ENCODE measurements at places on chromosomes 1 and 21.

DNA sequence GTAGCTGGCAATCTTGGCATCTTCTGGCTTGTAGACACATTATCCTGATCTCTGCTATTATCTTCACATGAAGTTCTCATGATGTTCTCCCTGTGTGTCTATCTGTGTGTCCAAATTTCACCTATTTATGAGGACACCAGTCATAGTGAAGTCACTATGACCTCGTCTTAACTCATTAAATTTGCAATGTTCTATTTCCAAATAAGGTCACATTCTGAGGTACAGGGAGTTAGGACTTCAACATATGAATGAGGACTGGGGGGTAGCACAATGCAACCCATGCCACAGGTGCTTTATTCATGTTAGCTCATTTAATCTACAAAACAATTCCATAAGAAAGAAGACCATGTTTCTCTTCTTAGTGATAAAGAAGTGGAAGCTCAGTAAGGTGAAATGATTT is 206.2 kb upstream of the C8B start:
- no peak for DNase-seq

DNA sequence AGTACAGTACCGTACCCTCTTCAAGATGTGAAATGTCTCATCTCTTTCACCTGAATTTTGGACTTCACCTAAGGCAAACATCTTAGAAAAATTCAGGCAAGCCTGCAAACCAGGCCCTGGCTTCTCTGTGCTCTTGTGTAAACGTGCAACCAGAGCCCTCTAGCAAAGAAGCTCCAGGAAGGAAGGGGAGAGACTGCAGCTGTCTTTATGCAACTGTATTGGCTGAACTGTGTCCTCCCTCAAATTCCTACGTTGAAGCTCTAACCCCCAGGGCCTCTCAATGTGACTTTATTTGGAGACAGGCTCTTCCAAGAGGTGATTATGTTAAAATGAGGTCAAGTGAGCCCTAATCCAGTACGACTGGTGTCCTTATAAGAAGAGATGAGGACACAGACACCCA is 60.3 kb downstream of the SLC45A1 start:
- DNase-seq, result no peak

DNA sequence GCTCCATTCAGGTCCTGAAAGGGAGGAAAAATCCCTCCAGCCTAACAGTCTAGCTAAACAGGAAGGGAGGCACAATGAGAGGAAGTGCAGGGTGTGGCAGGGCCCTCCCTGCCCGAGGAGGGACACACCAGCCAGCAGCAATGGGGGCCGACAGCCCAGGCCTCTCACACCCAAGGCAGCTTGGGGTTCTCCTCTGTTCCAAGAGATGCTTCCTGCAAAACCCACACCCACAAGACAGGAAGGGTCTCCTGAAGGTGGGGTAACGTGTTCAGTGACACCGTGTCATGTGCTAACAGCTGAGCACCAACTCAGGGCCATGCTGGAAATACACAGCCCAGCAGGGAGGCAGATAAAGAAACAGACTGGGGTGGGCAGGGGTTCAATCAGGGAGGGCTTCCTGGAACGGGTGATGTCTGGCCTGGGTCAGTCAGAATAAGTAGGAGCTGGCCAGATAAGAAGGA is 10.2 kb downstream of the ECE1 start:
- no peak for DNase-seq

DNA sequence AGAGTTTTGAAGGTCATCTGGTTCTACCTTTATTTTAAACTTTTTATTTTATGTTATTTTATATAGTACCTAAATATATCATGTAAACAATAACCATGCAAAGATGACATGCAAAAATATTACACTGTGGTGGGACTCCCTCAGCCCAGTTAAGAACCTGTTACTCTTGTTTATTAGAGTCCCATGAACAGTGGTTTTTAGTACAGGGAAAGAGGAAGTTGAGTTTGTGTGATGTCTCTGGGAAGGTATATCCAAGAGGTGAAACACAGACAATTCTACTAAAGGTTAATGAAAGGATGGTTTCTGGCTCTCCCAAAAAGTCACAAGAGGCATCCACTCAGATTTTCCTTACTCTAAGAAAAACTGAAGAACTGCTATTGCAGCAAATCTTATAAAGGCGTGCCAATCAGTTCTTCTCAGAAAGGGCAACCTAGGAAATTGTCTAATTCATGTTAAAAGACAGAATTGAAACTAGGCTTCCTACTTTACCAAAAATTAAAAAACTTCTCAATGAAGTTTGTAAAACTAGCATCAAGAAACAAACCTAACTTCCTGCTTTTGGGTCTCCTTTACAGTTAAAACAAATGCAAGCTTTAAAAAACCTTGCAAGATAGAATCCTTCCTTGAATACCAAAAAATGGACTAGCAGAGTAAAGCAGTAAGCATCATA is 19.9 kb downstream of the GFI1 start:
- DNase-seq, result no peak

- DNase-seq, result no peak
Measured at GRCh38 chr1:31033598-31033997, 31.9 kb downstream of the PUM1 start.

GRCh38 chr1:93448292-93448982 is 519 bp downstream of the FNBP1L start:
- DNase-seq, result peak; percentile 56

GRCh38 chr21:26967062-26967913 is at the start of gene ADAMTS5:
Gene ADAMTS5, minus strand, starts transcription at chr21:26967088. Its CDS starts 697 bp downstream, at chr21:26966391.
- peak; percentile 59 for DNase-seq

DNA sequence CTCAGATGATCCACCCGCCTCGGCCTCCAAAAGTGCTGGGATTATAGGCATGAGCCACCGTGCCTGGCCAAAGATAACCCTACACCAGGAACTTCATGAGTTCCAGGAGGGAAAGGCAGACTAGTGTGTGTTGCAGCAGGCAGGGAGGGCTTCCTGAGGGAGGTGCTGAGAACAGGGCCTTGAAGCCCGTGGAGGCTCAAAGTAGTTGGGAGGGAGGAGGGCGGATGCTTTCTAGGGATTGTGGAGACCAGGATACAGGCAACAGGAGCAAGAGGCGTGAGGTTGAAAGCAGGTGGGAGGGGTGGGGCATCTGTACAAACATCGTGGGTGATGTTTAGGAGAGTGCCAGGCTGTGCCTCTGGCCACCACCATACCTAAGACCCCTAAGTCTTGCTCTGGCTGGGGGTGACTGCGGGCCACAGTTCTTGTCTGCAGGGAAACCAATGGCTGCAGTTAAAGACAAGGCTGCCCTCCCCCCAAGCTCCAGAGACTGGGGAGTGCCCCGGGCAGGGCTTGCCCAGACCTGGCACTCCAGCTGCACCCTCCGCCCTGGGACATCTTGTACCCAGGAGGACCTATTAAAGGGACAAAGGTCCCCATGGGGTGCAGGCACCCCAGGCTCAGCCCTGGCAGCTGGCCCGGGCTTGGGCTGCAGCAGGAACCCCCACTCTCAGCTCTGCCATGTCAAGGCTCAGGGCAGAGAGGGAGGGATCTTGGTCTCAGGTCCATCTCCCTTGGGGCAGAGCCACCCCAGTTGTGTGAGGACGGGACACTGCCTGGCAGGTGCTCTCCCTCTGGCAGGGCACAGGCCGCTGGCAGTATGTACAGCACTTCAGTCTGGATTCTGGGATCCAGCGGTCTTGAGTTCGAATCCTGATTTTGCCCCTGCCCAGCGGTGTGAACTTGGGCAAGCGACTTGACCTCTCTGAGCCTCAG is 22.1 kb upstream of the CASZ1 start:
- DNase-seq, result no peak

GRCh38 chr1:112956544-112957132 is 642 bp upstream of the SLC16A1 start:
- DNase-seq, result no peak

DNA sequence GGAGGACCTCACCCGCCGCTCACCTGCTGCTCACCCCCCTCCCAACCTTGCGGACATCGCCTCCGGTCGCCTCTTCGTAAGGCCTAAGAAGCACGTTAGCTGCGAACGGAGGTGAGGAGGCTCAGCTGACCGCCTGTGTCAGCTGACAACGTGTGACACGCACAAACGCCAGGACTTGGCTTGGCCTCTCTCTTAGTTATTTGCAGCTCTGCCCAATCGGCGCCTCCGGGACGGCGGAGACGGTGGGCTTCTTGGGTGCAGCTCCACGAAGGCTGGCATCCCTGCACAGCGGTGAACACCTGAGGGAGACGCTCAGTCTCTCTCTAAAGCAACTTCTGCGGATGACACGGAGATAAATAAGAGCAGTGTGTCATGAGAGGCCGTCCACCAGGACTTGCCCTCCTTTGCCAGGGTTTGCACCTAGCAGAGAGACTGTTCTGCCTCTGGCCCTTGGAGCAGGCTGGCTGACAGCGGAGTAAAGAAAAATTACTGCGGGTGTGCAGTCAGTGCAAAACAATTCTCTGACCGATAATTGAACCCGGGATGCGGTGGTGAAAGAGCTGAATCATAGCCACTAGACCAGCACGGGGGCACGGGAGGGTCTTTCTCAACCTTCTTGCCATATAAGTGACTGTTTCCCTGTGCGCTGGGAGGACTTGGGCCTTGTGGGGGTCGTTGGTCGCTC is 318.9 kb downstream of the FAM72C start:
- DNase-seq, result no peak

DNA sequence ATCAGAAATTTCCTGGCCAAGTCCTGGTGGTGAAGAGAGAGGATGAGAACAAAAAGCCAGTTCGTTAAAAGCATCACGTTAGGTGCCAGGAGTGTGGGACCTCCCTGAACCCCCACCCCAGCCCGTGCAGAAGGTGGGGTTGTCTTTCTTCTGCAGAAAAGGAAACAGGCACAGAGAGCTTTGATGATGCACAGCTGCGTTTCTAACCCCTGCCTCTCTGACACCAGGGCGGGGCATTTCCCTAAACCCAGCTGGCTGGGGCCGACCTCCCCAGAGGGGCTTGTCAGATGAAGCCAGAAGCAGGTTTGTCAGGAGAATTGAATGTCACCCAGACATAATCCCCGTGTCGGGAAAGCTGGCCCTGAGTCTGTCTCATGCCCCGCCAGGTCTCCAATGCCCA is 189.3 kb upstream of the EDN2 start:
- no peak for DNase-seq

Data from HEK293T (cell line).